ENCODE measurements at places on chromosomes 5 and 9. TPM values are rescaled to one million over a fixed set of nuclear protein-coding genes. Genes with fewer than 3 reads are reported as not detected.

The TOR2A gene
- total RNA-seq, result 4.5 TPM

The FAM81B gene
- not detected for total RNA-seq

The TMEM171 gene
- total RNA-seq, result 1.8 TPM

The LECT2 gene
- not detected for total RNA-seq

The CNTNAP3 gene
- total RNA-seq, result 0.15 TPM
